ENCODE measurements at places on chromosomes 13 and 19.

DNA sequence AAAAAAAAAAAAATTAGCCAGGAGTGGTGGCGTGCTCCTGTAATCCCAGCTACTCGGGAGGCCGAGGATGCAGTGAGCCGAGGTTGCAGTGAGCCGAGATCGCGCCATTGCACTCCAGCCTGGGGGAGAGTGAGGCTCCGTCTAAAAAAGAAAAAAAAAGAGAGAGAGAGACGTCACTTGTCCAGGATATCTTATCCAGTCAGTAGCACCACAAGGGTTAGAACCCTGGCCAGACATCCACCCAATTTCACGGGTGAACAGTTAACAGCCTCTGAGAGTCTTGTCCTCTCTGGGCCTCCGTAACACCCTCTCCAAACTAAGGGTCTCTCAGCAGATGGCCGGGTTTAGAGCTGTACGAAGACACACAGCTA is 917 bp upstream of the CLPTM1 start:
- no peak for DNase-seq

DNA sequence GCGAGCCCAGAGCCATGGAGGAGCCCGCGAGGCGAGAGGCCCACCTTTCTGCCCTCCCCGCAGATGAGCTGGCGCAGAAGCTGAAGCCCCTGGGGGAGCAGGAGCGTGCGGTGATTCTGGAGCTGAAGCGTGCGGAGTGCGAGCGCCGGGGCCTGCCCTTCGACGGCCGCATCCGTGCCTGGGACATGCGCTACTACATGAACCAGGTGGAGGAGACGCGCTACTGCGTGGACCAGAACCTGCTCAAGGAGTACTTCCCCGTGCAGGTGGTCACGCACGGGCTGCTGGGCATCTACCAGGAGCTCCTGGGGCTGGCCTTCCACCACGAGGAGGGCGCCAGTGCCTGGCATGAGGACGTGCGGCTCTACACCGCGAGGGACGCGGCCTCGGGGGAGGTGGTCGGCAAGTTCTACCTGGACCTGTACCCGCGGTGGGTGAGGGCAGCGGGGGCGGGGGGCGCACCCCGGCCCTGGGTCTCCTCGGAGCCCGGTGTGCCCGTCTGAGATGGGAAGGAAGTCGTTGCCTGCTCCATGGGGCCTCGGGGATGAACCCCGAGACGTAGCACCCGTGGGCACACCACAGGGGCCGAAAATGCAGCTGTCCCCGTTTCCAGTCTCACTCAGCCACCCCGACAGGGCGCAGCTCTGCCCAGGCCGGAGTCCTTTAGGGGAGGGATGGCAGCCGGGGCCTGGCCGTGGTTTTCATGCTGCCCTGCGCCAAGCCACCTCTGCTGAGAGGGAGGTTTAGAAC is 12.1 kb upstream of the ZNF554 start:
- no peak for DNase-seq

DNA sequence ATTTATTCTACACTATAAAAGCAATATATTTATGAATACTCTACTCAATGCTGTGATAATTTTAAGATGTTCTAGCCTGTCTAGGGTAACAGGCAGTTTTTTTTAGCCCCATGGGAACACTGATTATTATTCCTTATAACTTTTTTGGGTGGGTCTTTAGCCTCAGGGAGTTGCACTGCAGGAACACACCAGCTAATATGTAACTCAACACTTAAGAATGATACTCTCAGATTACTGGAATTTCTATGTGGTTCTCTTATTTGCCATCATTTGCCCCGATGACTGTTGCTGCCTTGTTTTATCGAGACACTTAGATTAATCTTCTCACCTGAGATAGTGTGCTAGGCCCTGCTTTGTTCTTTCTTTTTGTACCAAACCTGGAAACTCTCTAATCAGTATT is 396.9 kb upstream of the SLITRK1 start:
- no peak for DNase-seq

- peak; percentile 3 for DNase-seq
Observed at GRCh38 chr13:75881109-75881775, 245.1 kb downstream of the LMO7 start.

DNA sequence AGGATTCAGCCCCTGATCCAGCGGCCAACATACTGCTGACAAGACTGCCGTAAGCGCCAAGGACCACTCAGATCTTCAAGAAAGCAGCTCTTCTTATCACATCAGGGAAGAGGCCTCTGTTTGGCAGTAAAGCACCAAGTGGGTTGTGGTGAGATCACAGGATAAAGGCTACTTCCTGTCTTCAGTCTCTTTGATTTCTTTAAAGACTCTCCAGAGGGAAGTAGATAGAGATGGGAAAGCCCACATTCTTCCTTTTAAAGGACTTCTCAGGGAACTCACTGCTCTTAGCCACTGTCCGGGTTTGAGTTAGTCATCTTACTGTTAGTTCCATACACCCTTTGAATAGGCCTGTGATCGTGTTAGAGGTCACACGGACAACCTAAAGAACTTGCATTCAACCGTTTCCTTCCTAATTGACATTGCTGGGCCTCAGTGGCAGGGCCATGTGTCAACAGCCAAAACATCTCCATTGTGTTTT is 47.2 kb upstream of the POMP start:
- DNase-seq = no peak

DNA sequence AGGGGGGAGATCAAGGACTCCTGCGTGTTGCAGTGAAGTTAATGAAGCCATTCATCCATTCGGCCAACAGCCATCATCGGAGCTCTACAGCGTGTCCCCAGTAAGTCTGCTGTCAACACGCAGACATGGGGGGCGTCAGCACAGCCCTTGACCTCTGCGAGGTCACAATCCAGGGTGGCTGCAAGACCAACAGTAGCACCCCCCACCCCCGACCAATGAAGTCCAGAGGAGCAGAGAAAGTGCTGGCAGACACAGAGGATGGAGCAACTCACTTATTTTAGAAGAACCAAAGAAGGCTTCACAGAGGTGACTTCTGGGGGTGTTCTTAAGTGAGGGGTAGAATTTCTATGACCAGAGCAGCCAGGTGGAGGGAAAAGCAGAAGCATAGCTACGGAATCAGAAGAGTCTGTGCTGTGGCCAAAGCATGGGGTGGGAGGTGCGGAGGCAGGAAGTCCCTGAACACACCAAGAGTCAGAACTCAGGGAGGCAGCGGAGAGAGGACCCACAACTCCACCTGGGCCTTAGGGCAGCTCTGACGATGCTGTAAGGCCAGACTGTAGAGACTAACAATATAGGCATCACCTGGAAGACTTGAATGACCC is 185.4 kb downstream of the FOXO1 start:
- DNase-seq = no peak

GRCh38 chr13:46015366-46015765 is 37.2 kb downstream of the ZC3H13 start:
- DNase-seq = no peak

- no peak for DNase-seq
Observed at GRCh38 chr13:48148454-48148853, 53.5 kb upstream of the MED4 start.

DNA sequence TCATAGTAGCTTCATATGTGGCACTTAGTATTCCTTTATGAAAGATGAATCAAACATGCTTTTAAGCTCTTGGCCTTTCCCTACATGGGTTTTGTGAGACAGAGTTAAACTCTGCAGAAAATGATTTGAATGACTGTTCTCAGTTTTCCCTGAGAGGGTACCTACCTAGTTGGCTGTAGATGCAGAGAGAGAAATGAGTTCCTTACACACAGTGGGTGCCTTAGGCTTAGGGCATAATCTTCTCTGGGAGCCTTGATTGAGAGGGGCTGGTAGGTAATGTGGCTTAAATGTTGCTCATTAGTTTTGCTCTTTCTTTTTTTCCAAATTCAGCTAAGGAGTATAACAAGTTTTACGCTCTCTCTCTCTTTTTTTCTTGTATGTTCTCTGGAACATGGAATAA is 3.0 kb downstream of the URI1 start:
- DNase-seq = no peak

DNA sequence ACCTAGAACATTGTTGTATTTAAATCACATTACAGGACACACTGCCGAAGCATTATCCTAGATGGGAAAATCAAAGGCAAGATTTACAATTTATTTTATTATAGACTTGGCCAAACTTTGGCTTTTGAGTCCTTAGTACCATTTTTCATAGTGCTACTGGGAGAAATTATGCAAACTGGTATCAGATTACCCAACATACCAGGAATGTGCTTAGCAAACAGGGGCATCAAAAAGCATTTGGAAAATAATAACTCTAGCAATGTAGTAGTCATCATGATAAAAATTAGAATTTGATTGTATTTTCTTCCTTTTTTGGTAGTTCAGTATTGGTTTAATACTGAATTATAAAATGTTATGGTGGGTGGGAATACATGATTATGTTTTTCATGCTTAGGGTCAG is 34.0 kb downstream of the GPC6 start:
- DNase-seq = peak; percentile 65

GRCh38 chr13:113562844-113563243 is 21.7 kb upstream of the TFDP1 start:
- no peak for DNase-seq

DNA sequence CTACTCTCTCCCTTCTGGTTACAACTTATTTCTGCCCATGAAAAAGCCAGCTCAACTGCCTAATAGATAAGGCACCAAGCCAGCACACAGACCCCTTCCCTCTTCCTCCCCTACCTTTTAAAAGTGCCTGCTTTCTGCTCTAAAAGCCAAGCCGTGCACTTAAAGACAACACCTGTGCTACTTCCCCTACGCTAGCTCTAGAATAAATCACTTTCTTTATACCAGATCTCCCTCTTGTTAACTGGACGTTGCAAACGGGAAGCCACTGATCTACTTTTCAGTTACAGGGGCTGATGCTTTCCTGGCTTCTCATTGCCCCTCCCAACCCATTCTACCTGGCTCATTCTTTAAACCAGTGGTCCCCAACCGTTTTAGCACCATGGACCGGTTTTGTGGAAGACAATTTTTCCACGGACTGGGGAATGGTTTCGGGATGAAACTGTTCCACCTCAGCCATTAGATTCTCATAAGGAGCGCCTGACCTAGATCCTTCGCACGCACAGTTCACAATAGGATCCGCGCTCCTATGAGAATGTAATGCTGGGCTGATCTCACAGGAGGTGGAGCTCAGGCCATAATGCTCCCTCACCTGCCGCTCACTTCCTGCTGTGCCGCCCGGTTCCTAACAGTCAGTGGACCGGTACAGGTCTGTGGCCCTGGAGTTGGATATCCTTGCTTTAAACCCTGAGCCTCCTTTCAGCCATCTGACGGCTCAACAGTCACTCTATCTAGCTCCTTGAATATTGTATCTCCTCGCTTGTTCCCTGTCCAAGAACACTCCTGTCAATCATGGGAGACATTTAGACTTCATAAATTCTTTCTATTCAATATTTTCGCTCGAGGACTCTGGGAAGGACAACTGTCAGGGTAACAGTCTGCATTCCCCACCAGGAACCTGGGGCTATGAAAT is 841 bp upstream of the ZNF223 start:
- no peak for DNase-seq

DNA sequence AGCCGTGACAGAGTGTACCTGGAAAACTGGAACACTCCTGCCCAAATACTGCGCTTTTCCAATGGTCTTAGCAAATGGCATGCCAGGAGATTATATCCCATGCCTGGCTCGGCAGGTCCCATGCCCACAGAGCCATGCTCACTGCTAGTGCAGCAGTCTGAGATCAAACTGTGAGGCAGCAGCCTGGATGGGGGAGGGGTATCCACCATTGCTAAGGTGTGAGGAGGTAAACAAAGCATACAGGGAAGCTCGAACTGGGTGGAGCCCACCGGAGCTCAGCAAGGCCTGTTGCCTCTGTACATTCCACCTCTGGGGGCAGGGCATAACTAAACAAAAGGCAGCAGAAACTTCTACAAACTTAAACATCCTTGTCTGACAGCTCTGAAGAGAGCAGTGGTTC is 10.5 kb downstream of the CYP2A13 start:
- no peak for DNase-seq

DNA sequence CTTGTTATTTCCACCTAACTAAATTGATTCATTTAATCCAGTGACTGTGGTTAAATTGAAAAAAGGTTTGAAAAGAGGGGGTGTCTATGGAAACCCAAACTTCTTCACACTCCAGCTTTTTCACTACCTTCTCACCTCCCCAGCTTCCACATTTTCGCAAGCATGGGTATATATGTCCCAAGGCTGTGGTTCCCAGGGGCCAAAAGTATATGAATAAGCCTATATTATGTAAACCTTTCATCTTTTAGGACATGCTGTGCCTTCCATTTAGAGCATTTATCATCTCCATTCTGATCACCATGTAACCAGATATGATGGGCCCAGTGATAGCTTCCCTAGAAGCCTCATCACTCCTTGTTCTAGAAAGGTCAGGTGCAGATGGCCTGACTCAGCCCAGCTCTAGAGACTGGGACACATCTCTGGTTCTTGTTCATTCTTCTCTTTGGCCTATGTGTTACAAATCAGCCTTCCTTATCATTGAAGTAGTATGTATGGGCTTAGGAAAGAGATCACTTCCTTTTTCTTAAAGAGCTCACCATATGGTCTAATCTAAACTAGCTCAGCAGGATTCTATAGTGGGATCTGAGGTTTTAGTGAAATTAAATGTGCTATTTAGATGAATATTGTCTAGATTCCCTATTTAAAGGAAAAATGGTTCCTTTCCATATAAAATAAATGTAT is 19.5 kb upstream of the ARL11 start:
- DNase-seq = no peak

- peak; percentile 59 for DNase-seq
Observed at GRCh38 chr19:5718579-5719273, 1.2 kb downstream of the LONP1 start.

DNA sequence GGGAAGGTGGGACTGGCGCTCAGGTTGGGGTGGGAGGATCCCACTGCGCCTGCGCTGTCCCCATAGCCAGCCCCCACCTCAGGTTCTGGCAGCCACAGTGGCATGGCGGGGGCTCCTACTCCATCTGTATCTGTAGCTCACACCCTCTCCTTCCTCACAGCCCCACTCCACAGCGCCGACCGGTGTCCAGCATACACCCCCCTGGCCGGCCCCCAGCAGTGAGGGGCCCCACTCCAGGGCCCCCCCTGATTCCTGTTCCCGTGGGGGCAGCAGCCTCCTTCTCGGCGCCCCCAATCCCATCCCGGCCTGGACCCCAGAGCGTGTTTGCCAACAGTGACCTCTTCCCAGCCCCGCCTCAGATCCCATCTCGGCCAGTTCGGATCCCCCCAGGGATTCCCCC is 6.0 kb downstream of the TMED1 start:
- DNase-seq = no peak

GRCh38 chr13:107734891-107735625 is 480.3 kb downstream of the LIG4 start:
- no peak for DNase-seq

DNA sequence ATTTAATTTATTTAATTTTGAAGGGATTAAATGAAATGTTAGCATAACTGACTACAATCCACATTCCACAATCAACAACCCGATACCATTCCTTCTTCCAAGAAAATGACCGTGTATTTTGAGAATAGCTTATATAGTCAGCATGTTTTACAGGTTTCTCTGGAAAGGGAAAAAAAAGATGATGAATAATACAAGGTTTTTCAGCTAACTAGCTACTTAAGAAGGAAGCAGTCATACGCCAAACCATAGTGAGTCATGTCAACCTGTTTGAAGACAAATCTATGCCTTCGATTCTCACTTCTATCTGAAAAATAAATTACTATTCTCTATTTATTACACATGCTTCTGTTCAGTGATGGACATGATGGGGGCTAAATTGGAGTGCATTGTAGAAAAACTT is 258.6 kb downstream of the EFNB2 start:
- DNase-seq = no peak

- DNase-seq = no peak
Observed at GRCh38 chr19:49512970-49513745, 697 bp downstream of the FCGRT start.

- DNase-seq = no peak
Observed at GRCh38 chr19:40241809-40242384, 15.4 kb upstream of the CCNP start.

GRCh38 chr13:26377038-26377437 is 123.1 kb downstream of the CDK8 start:
- DNase-seq = peak; percentile 27

Data from HCEC 1CT (cell line).